ENCODE measurements at places on chromosomes 4 and X.

DNA sequence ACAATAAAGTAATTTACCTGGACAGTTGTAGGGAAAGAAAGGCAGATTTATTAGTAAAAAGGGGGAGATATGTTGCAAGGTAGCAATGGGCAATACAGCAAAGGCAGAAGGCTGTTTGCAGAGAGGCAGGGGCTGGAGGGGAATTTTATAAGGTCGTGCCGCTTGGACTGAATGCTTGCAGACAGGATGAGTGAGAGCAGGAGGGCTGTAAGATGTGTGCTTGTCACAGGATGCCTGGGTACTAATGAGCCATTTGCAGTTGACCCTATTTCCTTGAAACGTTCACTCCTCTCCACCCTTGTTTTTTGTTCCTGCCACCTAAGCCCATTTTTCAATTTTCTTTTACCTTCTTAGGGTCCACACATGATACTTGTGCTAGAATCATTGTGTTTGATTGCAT is 214.7 kb downstream of the TRAM1L1 start:
- DNase-seq, result no peak

DNA sequence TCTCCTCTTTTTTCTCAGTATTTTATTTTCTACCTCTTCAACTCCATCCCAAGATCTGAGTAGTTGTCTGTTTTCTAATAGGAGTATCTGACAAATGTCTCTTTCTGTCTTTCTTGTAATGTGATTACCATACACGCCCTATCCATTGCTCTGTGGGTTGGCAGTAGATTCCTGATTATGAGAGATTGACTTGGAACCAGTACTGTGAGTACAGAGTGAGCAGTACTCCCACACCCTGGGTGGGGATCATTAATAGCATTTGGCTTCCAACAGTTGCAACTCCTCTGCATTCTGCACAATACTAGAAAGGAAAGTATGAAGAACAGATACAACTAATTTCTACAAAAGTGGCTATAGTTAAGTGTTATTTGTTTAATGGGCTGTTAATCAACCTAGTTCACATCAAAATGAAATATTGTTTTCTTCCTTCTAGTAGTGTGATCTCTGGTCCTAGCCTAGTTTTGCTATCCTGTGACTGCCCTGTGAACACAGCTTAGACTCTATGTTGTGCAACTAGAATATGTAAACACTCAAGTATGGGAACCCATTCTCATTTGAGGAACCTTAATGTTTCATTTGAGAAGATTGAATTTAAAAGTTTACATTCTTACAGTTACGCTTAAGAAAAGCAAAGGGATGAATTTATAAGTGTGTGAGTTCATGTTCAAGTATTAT is 112.9 kb downstream of the PTPN13 start:
- DNase-seq, result no peak

- no peak for DNase-seq
Measured at GRCh38 chr4:20084488-20084887, 167.2 kb upstream of the SLIT2 start.

DNA sequence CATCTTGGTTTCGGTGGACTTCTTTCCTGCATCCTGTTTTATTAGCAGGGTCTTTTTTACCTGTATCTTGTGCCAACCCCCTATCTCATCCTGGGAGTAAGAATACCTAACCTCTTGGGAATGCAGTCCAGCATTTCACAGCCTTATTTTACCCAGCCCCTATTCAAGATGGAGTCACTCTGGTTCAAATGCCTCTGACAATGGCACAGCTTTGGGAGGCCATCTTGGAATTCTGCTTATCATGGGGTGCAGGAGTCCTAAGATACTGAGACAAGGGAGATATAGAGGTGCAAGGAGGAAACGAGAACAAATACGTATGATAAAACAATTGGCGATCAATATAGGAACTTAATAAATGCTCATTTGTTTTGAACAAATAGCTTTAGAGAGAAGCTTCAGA is 1682.2 kb upstream of the AGA start:
- DNase-seq, result no peak

GRCh38 chr4:123399627-123400358 is 3.2 kb downstream of the SPRY1 start:
- DNase-seq, result no peak

- DNase-seq, result peak; percentile 9
Measured at GRCh38 chrX:44012484-44013096, 39.4 kb upstream of the NDP start.

DNA sequence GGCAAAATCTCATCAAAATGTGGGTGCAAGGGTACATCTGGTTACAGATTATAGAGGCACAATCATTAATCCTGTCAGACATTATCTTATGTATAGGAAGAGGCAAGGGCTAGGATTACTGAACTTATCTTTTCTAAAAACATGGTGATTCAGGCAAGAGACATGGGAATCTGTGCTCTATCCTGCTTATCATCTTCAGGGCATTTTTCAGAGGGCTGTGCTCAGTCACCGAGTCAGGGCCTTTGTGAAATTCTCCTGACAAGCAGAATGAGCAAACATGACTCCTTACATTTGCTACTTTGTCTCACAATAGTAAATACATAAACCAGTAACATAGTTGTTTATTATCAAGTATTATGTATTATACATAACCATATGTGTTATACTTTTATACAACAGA is 84.2 kb upstream of the KCTD8 start:
- DNase-seq, result no peak

DNA sequence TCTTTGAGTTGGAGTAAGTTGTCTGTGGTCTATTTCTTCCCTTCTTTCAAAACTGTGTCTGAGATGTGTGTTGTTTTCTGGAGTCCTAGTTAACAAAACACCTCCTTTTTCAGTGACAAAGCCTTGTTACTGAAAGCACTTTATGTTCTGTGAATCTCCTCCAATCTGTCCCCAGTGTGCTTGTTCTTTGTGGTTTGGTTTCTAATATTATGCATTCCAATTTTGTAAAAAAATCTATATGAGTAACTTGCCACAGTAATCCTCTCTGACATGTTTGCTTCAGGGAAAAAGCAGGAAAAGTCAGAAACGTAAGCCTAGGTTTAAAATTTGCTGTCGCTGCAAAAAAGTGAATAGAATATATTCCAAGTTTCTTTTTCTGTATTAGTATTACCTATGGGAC is 12.4 kb downstream of the PRRG1 start:
- no peak for DNase-seq

GRCh38 chrX:13697455-13697854 is 8.5 kb downstream of the RAB9A start:
- DNase-seq, result no peak

DNA sequence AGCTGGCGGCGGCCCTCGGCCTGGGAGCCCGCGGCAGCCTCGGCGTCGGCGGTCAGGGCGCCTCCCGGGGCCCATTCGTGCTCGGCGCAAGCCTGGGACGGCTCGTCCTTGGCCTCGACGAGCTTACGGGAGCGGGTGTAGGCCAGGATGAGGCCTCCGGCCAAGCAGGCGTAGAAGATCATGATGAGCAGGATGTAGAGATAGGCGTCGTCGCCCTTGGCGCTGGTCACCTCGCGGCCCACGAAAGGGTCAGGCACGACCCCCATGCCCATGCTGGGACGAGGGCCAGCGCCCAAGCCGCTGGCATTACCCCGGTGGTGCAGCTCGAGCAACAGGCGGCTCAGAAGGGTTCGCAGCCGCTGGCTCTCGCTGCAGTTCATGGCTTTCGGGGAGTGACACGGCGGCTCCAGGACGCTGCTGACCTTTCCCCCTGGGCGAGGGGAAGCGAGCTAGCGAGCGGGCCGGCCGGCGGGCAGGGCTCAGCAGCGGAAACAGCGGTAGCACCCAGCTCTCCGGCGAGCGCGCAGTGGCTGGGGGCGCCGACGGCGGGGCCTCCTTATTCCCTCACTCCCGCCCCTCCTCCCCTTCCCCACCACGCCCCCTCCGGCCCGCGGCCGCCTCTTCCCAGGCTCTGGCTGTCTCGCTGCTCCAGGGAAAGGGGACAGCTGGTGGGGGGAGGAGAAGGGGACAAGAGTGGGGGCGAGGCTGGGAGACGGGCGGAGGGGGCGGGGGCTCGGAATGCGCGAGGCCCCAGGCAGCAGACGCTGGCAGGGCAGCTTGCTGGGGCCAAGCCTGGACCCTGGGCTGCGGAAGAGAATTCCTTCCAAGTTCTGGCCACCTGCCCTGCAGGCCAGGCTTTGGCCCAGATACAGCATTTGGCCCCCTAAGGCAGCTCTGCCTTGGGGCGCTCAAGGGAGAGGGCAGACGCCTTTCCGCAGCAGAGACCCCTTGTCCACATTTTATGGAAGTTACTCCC is at the start of gene KCNE5:
Gene KCNE5, minus strand, starts transcription at position 532 of the 976 bp plus-strand sequence. Its CDS starts 152 bp downstream, at position 380.
- DNase-seq, result no peak

DNA sequence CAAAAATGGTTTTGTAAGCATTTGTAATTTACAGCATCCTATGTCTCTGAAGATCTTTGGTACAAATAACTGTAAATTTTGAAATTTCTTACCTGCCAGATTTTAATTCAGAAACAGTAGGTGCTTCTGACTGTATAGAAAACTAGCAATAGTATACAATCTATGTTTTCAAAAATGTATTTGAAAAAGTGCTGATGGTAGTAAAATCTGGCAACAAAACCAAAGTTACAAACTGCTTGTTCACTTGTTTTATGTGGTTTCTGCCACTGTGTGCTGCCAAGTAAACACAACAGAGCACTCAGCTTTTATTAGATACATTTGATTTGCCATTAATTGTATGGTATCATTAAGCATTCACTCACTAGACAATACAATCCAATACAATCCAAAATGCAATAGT is 206.1 kb downstream of the CPE start:
- DNase-seq, result no peak

DNA sequence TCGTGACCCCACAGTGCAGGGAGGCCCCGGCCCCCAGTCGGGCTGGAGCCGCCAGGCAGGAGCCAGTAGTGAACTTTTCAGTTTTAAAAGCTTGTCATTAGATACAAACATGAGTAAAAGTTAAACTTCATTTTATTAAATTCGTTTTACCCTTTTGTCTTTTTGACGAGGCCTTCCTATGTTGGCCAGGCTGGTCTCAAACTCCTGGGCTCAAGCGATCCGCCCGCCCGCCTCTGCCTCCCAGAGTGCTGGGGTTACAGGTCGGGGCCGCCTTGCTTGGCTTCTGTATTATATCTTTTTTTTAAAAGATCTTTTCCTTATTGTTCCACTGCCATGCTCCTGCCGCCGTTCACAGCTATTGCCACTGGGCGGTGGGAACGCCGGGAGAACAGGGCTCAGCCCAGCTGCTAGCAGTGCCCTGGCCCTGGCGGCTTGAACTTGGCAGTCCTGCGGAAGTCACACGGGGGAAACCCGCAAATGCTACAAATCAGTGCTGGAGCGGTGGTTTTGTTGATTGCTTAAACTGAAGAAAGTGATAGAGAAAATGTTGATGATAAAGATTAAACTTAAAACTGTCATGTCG is 968 bp upstream of the NELFA start:
- DNase-seq, result peak; percentile 28

DNA sequence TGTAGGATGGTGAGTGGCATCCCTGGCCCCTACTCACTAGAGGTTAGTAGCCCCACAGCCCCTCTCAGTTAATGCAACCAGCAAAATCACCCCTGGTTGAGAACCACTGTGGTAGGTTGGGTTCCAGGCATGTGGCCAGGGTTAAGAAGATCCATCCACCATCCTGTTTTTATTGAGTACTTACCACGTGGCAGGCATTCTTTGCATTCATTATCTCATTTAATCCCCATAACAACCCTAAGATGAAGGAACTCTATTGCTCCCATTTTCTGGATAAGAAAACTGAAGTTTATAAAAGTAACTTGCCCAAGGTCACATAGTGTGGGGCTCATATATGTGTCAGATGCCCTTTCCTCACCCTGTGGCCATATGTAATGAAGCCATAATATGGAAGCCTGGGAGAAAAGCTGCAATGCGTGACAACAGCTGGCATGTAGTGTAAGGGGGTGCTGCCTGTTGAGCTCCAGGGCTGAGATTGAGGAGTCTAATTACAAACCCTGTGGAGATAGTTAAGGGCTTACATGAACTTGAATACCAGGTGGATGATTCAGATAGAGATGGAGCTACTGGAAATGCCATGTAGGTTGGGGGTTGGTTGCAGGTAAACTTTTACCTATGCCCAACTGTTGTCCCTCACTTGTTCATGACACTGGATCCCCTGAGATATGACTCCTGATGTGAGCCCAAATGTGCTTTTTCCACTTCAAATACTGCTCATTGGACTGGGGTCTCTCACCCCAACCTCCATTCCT is 100.2 kb upstream of the PGRMC2 start:
- no peak for DNase-seq

DNA sequence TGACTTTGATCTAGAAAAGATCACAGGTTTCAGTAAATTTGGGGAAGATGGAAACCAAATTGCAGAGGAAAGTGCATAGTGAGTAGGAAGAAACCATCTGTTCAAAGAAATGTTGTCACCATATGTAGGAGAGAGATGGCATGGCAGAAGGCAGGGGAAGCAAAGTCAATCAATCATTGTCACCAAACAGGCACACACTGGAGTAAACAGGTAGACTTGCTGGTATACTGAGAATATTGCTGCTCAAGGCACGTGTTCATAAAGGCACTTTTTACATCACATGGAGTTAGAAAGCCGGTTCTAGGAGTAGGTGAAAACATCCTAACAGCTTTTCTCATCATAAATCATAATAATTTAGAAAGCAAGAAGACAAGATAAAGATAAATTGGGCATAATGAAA is 550.5 kb upstream of the FAT1 start:
- DNase-seq, result no peak

- DNase-seq, result no peak
Measured at GRCh38 chr4:122762966-122763716, 30.6 kb downstream of the BBS12 start.
